ENCODE measurements at places on chromosomes 7 and 10.

GRCh38 chr10:29411666-29412315, 122.9 kb downstream of the LYZL1 start:
- DNase-seq = no peak

DNA sequence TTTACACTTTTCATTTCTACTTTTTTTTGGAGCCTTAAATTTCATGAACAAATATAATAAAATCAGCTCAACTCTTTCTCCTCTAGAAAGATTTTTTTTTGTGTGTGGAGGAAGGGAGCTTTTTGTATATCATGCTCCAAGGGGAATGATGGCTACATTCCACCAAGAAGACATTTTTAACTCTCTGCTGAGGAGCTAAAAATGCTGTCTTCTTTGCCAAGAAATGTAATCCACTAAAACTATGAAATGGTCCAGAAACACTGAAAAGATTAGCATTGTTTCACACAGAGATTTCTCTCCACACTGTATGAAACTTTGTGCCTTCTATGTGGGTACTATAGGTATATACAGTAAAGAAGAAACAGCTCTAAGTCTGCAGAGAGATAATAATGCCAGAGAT, 74.1 kb upstream of the ANK3 start:
- DNase-seq = no peak

- no peak for DNase-seq
Measured at GRCh38 chr7:107398161-107398560, 71.7 kb upstream of the GPR22 start.

DNA sequence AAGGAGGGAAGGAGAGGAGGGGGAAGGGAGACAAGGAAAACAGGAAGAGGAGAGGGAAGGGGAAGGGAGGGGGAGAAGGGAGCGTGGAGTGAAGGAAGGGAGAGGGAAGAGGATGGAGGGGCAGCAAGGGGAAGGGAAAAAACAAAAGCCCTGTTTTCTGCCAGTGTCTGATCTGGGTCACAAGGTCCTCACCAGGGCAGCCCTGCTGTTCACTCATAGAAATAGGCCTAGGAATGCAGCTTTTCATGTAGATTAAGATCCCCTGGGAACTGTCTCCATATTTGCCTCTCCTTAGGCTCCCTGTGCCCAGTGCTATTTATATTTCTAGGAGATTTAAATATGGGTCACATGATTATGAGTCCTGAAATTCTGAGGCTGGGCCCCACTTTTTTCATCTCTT, 790.7 kb downstream of the TNS3 start:
- DNase-seq = no peak

- DNase-seq = no peak
Measured at GRCh38 chr10:327889-328852, 192.9 kb downstream of the ZMYND11 start.

- no peak for DNase-seq
Measured at GRCh38 chr10:104546756-104547155, 94.3 kb upstream of the SORCS3 start.

GRCh38 chr10:10513067-10513466, 504.6 kb upstream of the CELF2 start:
- DNase-seq = no peak

DNA sequence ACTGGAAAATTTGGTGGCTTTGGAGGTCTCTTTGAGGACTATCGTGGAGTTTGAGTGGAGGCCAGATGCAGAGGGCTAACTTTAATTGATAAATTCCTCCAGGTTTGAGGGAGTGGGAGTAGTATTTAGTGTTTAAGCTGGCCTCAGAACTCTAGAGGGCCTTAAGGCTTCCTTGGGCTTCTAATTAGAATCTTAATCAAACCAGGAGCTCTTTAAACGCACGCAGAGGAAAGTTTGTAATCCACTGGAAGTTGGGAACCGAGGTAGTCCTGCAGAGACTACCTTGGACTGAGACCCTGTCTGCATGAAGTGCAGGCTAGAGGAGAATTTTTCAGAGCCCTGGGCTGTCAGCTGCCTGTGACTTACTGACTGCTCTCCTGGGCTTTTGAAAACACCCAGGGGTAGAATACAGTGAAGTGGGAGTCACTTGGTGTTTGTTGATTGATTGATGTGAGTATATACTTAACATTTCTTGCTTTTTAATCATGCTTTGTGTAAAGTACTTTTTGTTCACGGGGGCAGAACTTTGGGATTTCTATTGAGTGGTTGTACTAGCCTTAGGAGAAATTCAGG, 5.9 kb downstream of the SPAG6 start:
- DNase-seq = no peak

GRCh38 chr10:114077347-114077746, 33.7 kb downstream of the ADRB1 start:
- DNase-seq = no peak

GRCh38 chr10:130642926-130643325, 506.7 kb downstream of the GLRX3 start:
- DNase-seq = no peak

DNA sequence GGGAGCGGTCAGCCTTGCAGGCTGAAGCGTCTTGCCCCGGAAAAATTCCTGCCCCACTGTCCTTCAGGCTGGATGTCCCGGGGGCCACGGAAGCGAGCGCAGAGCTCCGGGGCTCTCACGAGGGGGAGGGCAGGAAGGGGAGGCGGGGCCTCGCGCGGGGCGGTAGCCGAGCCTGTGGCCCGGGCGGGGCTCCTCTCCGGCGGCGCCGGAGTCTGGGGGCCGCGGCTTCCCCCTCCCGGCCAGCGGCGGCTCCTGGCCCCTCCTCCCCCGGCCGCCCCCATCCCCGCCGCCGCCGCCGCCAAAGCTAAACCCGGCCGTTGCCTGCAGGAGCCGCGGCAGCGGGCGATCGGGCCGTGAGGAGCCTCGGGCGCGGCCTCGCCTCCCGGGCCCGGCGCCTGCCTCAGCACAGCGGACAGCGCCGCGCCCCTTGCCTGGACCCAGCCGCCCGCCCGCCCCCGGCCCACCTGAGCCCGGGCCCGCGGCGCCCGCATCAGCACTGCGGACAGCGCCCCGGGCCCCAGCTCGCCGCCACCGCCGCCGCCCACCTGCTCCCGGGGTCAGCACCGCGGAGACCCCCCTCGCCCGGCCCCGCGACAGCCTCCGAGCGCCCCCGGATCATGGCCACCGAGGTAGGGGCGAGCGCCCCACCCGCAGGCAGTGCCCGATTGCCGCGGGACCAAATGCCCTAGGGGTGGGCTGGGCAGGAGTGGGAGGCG, at the start of gene GOLGA7B:
GOLGA7B (plus strand) TSS at position 157 of the 716 bp plus-strand sequence; CDS start at position 618, 461 bp downstream.
- DNase-seq = no peak
